Activated T-cell treated with anti-CD3 and anti-CD28 coated beads, Interleukin-2, amount 50 U/mL, for 4 hours (primary cell): ENCODE measurements at places on chromosomes 7 and 10. TPM values are rescaled to one million over a fixed set of nuclear protein-coding genes. Genes with fewer than 3 reads are reported as not detected.

GRCh38 chr10:119412244-119413092 lies 130.1 kb downstream of the RGS10 start:
- DNase-seq: no peak

GRCh38 chr10:61408105-61408504 lies 45.1 kb downstream of the TMEM26 start:
- DNase-seq: no peak

RGS10 gene
- 116 TPM for total RNA-seq

TRIL gene
- 0.05 TPM for total RNA-seq

DNA sequence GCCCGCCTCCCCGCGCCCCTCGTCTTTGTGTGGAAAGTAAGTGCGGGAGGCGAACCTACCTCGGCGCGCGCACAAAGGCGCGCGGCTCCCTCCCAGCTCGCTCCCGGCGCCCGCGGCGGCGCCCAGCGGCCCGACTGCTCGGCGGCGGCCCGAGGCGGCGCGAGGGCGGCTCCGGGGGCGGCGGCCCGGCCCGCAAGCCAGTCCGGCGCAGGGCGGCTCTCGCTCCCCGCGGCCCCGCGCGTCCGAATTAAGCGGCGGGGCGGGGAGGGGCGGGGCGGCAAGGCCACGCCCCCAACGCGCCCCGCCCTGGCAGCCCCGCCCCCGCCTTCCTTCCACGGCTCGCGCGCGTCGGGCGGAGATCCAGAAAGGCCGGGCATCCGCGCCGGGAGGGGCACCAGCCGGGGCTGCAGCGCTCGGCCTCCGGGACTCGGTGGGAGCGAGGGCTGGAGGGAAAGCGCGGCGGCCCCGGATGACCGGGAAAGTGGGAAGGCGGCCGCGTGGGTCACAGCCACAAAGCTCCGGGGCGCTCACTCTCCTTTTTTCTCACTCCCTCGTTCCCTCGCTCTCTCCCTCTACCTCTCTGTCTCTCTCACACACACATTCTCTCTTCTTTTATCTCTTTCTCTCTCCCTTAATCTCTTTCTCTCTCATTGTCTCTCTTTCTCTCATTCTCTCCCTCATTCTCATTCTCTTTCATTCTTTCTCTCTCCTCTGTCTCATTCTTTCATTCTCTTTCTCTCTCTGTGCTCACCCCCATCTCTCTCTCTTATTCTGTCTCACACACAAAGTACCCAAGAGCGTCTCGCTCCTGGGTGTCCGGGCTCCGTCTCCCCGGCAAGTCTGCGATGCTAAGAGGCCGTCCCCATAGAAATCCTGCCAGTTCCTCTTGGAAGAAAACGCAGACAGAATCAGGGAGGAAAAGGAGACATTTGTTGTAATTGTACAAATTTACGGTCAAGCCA lies 170.2 kb downstream of the FAM107B start:
- DNase-seq: peak; percentile 67

DNA2 gene
- 15.1 TPM for total RNA-seq

GRCh38 chr7:11710377-11710776 lies 121.6 kb downstream of the THSD7A start:
- no peak for DNase-seq

DNA sequence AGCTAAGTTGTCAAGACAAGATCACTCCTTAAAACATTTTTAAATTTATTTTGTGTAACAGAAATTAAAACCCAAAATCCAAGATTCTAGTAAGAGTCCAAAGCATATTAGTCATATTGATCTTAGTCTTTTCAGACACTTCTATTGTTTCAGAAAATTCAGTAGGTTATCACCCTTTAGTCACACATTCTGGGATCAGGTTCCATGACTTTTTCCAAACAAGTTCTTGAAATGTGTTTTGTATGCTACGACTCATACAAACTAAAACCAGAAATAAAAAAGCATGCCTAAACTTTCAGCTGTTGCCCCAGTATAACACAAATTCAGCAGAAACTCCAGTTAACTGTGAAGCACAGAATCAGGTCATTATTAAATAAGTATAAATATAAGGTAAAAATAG lies 10.7 kb downstream of the SEMA3D start:
- DNase-seq: no peak

DNA sequence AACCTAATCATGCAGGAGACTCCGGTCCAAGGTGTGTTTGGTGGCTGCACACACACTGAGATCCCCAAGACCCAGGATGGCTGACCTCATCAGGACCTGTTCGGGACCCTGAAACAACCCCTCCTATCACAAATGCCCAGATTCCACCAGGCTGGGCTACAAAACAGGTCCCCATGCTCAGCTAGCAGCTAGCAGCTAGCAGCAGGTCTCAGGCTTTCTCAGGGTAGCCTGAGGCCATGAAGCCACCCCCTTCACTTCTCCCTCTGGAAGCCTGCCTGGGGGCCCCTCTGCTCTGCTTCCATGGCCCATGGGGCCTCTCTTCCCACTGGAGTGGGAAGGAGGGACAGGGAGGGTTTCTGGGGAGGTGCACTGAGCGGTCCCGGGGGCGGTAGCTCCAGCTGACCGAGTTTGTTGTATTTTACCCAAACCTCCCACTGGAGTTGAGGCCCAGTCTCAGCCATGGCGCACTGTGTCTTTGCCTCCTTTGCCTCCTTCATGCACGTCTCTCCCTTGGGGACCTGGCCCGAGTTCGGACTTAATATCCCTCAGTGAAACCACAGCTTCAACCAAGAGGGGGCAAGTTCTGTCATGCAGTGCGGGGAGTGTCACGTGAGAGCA lies 95.1 kb upstream of the GPR26 start:
- no peak for DNase-seq

GRCh38 chr7:2530071-2530987 lies 10.8 kb downstream of the LFNG start:
- peak; percentile 72 for DNase-seq

RET gene
- 0.41 TPM for total RNA-seq

DNA sequence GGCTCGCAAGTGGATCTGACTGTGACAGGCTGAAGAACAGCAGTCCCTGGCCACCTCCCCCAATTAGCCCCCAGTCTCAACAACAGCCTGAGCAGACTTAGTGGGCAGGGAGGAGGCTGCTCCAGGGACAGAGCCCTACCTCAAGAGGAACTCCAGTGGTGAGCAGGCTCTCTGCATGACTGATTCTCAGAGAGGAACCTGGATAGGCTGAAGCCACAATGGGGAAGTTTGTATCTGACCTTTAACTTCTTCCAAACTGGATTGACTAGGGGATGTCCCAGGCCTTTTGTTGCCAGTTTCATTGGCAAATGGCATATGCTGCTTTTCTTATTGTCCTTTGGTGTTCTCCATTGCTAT lies 93.0 kb downstream of the ARHGAP22 start:
- no peak for DNase-seq

DNA sequence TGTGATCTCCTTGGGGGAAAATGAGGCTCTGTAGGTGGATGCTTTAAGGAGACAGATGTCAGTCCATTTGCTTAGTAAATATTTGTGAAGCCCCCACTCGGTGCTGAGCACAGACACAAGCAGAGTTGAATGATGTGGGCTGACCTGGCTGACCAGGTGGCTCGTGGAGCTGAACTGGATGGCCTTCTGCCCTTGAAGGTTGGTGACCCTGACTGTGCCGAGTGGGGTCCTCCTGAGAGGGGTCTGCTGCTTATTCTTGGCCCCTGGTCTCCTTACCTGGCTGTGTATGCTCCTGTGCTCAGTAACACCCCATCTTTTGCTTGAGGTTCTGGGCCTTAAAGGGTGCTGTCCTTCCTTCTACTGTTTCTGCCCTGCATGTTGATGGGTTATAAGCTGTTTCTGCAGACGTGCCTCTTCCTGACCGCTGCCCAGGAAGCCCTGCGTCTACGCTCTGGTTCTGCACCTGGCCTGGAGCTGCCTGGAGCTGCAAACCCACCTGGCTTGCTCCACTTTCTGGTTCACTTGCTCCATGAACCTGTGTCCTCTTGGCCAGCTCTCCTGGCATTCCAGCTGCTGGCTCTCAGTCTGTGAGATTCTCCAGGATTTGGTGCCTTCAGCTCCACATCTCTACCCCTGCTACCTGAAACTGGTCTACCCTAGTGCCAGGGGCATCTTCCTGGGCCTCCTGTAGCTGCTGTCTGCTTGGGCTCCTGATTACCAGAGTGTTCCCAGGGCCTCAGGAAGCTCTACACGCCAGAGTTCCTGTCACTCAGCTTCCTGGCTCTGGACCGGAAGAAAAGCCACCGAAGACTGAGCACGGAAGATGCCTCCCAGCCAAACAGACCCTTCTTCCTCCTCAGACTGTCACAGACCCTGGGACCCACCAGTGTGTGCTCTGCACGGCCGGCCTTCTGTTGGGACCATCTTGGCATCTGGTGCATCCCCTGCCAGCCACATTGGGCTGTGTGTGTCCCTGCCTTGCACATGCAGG lies 76.5 kb downstream of the ADCY1 start:
- DNase-seq: no peak

DNAJC30 gene
- 12.0 TPM for total RNA-seq

- no peak for DNase-seq
These were observed 355.5 kb downstream of the GPR158 start for GRCh38 chr10:25530306-25530705.

GRCh38 chr7:117937049-117937752 lies 64.0 kb upstream of the CTTNBP2 start:
- DNase-seq: no peak

OR9A4 gene
- total RNA-seq: not detected

GRCh38 chr7:16670021-16670420 lies 24.0 kb downstream of the BZW2 start:
- DNase-seq: no peak

GRCh38 chr7:106777674-106778299 lies 87.3 kb upstream of the PIK3CG start:
- DNase-seq: no peak

DNA sequence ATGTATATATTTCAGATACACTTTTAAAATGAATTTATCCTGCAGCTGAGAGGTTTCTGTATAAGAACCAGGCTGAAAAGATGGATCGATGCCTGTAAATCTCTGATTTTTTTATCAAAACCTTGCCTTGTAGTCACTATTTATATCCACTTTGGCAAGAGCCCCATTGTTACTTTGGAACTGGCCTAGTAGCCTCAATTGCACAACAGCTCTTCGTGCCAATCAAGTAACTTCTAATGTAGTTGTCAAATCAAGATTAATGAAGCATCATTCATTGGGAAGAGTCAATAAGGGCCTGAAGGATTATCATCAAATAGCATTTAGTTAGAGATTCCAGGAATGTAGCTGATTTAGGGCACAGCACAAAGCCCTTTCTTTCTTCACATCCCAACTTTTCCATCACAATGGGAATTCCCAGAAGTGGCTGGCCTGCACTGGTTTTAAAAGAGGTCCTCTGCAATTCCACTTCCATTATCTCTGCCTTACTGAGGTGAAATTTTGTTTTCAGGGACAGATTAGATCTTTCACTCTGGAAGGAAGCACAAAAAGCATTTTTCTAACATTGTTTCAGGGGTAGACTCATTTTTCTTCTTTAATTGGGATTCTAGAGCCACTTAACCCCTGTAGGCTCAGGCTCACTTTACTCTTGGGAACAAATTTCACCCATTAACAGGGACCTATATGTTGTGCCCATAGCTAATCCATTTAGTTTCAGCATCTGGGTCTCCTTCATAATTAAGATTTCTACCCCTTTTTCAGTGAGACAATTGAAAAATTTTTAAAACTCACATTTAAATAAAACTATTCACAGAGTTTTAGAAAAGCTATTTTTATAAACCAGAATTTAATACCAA lies 97.8 kb downstream of the CALCR start:
- no peak for DNase-seq

EBLN1 gene
- not detected for total RNA-seq

- no peak for DNase-seq
These were observed 59.6 kb downstream of the ADRB1 start for GRCh38 chr10:114103284-114103683.

GRCh38 chr7:52273685-52274610 lies 761.5 kb upstream of the POM121L12 start:
- DNase-seq: no peak

DGKB gene
- not detected for total RNA-seq

DNA sequence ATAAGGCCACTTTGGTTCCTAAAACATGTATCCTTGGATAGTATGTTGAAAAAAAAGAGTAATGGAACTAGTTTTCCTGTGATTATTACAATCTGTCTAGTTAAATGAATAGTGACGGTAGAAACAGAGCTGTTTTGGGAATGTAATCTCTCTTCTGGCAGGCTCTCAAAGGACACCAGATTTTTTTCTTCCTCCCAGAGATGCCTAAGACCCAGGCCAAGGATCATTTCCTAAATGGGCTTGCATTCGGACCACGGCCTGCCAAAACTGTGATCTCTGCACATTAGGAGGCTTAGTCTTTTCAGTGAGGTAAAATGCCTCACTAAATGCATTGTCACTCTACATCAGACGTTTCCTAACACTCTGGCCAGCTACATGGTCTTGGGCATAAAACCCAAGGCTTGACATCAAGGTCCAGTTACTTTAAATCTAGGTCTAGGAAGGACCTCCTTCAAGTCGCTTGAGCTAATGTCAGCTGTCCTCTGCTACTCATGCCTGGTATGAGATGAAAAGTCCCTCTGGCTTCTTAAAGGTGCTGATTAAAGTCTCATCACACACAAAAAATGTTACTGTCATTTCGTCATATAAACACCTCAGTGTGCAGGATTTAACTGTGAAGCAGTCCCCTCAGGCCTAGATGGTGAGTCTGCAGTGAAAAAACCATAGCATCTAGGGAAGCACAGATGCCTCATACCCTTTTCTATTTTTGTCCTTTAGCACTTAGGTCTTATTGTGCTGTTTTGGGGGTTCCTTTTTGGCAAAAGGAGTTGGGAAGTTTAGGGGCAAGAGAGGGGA lies 47.7 kb downstream of the DLD start:
- no peak for DNase-seq

DNA sequence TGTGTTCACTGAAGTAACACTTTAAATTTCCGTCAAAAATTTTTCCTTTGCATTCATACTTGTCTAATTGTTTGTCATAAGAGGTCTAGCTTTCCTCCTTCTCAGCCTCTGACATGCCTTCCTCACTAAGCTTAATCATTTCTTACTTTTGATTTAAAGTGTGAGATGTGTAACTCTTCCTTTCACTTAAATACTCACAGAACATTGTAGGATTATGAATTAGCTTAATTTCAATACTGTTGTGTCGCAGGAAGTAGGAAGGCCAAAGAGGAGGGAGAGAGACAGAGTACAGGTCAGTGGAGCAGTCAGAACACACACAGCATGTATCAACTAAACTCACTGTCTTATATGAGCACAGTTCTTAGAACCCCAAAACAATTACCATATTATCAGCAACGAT lies 99.0 kb downstream of the SRPK2 start:
- DNase-seq: no peak

ARHGAP22 gene
- 0.08 TPM for total RNA-seq
